Renal cortical epithelial cell (primary cell): ENCODE measurements at places on chromosomes 7 and 10.
A peak's percentile ranks its signal among the peaks of the same experiment; 100 is the strongest.

DNA sequence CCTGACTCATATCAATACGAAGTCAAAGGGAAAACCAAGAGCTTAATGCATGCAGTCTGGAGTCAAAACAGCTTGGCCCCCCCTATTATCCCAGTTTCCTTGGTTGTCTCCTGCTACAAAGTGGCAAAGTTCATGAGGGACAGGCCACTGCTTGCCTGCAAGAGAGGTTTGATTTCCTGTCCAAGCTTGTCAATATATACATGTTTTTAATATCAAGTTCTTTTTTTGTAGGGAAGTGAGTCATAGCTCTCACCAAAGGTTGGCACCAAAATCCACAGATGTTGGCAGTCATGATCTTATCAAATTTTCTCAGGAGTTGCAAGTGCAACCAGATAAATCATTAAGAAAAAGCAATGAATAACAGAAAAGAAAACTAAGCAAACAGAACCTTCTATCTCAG, 176.8 kb downstream of the COBL start:
- DNase-seq: peak; percentile 66

- no peak for DNase-seq
These were observed 36.3 kb downstream of the POT1 start for GRCh38 chr7:124893140-124893827.

DNA sequence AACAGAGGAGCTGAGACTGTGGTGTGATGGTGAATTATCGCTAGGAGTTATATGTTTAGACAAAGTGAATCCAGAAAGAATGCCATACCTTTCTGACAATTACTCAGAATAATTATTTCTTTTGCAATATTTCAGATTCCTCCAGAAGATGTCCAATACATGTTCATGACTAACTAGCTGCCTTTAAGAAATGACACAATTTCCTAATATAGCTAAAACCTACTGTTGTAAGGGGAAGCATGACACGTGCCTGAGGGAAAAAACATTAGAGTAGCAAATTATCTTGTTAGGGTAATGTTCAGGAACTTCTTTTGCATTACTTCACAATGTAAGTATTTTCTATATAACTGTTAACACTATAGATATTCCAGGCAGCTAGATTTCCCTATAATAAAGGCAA, 150.3 kb downstream of the COL28A1 start:
- DNase-seq: no peak

GRCh38 chr7:31873816-31874597, 187.0 kb downstream of the PPP1R17 start:
- no peak for DNase-seq

- no peak for DNase-seq
These were observed 202.0 kb downstream of the MAD1L1 start for GRCh38 chr7:2030475-2031450.

DNA sequence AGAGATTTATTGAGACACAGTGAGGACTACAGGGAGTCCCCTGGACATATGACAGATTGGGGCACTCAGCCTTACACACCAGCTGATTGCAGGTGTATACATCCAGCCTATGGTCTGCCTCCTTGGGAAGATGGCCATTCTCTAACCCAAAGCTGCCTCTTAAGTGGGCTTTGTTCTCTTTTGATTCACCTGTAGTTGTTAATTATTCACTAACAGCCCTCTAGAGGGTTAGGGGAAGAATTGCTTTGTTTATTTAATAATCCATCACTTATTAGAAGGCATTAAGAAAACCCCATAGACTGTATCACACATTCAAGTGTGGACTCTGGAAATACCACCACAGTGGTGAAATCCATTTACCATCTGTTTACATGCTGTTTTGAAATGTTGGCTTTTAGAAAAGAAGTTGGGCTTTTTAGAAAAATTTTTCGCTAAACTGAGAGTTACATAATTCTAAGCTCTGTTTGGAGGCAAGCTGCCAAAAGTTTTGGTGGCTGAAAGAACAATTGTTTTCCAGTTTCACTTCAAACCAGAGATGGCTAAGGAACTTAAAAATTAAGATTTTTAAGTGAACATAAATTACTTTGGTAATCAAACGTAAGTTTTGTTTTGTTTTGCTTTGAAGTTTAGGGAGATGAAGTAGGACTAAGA, 379.1 kb downstream of the ADRA2A start:
- DNase-seq: peak; percentile 4

- peak; percentile 33 for DNase-seq
These were observed 750.7 kb downstream of the SUGCT start for GRCh38 chr7:40885503-40885902.

DNA sequence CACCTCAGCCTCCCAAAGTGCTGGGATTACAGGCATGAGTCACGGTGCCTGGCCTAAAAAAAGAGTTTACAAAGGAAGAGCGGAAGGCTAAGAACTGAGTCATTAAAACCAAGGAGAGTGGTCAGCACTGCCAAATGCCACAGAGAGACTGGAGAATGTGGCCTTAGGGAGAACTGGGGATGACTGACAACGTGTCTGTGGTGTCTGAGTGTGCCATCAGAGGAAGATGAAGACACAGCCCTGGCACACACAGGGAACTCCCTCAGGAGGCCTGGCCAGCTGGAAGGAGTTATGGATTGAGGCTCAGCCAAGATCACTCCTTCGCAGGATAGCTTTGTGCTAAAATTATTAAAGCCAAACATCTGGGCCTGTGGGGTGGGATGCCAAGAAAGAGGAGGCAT, 3.9 kb upstream of the INA start:
- DNase-seq: peak; percentile 98

DNA sequence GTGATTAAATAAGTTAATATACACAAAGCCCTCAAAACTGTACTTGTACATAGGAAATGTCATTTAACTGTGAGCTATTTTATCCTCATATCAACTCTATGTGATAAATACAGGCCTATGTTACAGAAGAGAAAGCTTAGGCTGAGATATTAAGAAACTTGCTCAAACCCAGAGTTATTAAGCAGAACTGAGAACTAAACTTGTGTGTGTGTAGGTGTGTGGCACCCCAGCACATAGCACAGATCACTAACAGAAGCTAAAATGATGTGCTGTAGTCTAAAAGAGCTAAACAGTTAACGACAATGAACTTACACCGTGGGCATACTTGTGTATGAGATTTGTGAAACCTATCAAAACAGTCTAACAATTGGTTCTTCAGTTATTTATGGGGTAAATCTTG, 34.5 kb downstream of the MTPN start:
- no peak for DNase-seq

- no peak for DNase-seq
These were observed 79.5 kb downstream of the PAX2 start for GRCh38 chr10:100824886-100825285.

GRCh38 chr10:102627291-102627735, 17.0 kb upstream of the TRIM8 start:
- no peak for DNase-seq

- DNase-seq: no peak
These were observed 316.3 kb upstream of the SORCS1 start for GRCh38 chr10:107480781-107481180.

GRCh38 chr7:112112822-112113255, 93.4 kb downstream of the DOCK4 start:
- peak; percentile 64 for DNase-seq

DNA sequence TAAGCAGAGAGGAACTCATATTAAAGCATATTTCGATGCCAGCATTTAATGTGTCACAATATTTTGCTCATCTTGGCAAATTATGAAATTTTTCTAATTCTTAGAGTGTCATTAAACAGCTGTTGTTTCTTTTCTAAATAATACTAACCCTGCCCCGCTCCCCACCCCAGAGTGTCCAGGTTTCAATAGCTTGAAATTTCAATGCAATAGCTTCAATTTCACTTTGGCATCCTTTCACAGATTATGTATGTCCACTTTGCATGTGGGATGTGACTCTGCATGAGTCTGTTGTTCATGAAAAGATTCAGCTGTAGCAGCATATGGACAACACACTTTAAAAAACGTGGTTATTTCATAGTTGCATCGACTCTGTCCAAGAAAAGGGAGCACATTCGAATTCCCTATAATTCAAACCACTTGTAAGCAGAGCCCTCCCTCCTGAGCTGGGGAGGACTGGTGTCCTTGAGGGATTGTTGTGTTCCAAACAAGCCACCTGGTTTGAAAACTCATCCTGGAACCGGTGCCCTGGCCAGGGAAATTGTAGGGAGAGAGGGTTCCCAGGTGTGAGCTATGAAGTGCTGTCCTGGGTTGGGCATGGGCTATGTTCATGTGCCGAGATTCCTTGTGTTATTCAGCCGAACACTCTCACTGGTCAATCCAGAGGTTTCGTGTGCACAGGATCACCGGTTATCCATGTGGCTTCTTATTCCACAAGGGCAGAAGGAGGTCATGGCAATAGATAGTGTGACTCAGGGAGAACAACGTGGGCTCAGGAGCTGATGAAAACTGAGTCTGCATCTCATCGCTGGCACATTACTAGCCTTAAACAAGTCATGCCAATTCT, 64.6 kb upstream of the CREB5 start:
- DNase-seq: no peak

DNA sequence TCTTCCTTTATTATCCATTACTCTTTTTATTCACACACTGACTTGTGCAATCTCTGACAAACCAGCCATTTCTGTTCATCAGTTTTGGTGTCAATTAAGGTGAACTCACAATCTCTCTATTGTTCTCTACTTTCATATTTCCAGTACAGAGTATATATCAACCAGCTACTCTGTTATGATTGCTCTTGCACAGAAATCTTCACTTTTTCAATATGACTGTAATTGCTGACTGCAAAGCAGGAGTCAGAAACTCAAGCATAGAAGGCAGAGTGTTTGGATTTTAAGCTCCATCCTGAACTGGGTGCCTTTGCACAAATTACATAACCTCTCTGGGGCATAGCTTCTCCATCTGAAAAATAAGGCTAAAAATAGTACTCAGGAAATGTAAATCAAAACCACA, 1042.0 kb downstream of the GRM8 start:
- no peak for DNase-seq

DNA sequence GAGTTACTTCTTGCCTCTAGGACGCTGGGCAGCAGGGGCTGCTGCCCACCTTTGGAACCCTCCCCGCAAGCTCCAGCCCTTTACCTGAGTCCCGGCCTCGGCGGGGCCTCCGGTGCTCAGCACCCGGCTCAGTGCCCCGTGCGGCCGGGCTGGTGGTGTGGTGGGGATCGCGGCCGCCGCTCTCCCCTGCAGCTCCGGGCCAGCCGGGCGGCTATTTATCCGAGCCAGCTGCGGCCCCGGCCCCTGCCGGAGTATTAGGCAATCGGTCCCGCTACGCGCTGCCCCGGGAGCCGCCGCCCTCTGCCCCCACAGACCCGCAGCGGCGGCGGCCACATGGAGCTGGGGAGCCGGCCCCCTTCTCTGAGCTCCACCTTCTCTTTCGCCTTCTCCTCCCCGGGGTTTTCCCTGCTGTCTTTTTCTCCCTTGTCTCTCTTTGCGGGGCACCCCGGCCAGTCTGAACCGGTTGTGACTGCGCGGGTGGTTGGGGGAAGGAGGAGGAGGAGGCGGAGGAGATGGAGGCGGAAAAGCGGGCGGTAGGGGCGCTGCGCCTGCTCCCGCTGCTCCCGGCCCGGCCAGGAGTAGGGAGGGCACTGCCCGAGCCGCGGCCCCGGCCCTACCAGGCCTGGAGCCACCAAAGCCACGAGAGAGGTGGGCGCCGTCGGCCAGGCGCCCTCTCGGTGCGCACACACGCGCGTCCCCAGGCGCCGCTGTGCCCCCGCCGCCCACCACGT, at the start of gene SLC16A9:
Gene SLC16A9, minus strand, starts transcription at position 456 of the 731 bp plus-strand sequence. CDS start 25,559 bp downstream, outside the sequence.
- peak; percentile 28 for DNase-seq

GRCh38 chr7:131210618-131211017, 117.1 kb upstream of the MKLN1 start:
- DNase-seq: no peak

GRCh38 chr10:4947039-4947634, 16.1 kb upstream of the AKR1C1 start:
- peak; percentile 79 for DNase-seq

DNA sequence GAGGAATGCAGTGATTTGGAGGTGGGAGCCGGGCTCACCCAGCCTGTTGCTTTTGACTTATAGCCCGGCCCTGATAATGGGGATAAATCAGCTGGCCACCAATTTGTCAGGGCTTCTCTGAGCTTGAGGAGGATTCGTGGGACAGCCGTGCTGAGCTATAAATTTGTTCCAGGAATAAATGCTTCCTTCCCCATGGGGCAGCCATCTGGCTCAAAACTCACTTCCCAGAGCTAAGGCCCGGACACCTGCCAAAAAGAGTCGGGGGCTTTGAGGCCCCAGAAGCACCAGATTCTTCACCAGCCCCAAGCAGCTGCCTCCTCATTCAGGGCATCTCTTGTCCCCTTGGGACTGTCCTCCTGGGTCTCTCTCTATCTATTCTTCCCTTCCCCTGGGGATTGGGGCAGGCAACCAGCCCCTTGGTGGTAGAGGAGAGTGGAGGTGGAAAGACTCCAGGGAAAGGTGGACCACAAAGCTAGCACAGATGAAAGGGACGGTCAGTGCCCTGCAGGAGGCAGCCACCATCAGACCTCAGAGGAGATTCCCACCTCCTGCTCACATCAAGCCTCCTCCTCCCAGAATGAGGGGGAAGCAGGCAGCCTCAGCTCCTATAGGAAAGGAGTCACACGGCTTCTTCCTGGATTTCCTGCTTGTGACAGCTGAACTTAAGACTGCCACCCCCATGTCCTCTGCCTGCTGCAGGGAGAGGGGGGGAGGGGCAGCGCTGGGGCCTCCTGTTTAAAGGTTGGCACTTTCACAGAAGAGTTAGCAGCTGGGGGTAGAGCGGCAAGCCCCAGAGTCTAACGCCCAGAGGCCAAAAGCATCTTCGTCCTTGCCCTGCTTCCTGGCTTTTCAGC, 44.2 kb upstream of the LRRC4 start:
- DNase-seq: no peak

DNA sequence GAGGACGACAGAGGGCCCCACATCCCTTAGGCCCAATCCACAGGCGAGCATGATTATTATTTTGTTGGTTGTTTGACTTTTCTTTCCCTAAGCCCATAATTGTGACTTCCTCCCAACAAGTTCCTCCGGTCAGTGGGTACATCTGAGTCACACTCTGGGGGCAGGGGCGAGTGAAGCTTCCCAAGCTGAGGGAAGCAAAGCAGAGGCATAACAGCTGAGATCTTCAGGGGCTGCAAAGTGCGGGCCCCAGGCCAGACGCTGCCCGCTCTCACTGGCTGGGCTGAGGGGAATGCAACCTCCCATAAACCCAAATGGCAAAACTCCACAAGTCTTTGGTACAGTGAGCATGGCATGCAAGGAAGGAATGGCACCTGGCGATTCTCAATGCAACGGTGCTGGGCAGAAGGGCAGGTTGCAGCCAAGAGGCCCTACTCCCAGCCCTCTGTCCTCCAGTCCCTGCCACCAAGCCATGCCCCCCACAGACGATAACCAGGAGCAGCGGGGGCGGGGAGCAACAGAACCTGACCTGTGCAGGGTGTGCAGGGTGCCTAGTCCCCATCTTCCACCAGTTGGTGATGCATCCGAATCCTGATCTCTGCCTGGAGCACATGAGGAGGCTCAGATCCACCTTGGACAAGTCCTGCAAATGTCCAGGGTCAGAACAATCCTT, 25.3 kb downstream of the TNS3 start:
- DNase-seq: no peak

- DNase-seq: no peak
These were observed 72.2 kb downstream of the CH25H start for GRCh38 chr10:89134963-89135362.

- DNase-seq: peak; percentile 26
These were observed 2.1 kb downstream of the AMZ1 start for GRCh38 chr7:2689951-2690705.

- no peak for DNase-seq
These were observed 98.7 kb upstream of the ZNF438 start for GRCh38 chr10:31130406-31130805.

GRCh38 chr7:127899411-127899810, 131.8 kb downstream of the LRRC4 start:
- DNase-seq: no peak
